ENCODE measurements at places on chromosomes 4 and X.

DNA sequence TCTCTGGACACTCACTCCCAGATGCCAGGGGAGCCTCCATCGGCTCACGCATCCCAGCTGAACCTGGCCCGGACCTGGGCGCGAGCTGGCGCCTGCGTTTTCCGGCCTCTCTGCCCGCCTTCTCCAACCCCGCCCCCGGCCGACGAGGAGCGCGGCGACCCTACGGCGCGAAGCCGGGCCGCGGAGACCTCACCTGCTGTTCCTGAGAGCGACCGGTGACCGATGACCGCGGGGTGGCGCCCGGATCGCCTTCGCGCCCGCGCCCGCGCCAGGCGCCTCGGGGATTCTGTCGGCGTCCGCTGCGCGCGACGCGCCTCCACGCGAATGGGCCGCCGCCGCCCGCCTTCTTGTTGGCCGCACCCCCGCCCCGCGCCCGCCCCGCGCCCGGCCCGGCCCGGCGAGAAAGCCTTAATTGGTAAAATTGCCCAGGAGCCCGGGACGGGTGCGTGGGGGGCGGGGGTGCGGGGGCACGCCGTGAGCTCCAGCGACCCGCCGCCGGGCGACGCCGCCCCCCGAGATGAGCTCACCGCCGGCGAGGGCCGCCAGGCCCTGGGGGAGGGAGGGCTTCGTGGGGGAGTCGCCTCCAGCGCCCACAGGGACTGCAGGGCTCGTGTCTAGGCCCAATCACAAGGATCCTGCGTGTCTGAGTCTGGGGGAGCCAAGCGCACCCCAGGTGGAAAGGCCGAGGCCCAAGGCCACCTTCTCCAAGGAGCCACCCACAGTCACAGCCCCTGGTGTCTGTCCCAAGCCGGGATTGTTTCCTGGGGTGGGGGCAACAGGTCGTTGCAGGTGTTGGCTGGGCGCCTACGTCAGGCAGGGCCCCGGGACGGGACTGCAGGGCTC lies at the start of gene FLNA:
Gene FLNA (minus strand): TSS at position 322 of the 843 bp plus-strand sequence. CDS start 3,389 bp downstream, outside the sequence.
- peak; percentile 43 for DNase-seq

- DNase-seq, result no peak
Measured at GRCh38 chr4:70192895-70193294, 2.6 kb upstream of the ODAM start.

- no peak for DNase-seq
Measured at GRCh38 chr4:112513971-112514646, 1.9 kb downstream of the NEUROG2 start.

DNA sequence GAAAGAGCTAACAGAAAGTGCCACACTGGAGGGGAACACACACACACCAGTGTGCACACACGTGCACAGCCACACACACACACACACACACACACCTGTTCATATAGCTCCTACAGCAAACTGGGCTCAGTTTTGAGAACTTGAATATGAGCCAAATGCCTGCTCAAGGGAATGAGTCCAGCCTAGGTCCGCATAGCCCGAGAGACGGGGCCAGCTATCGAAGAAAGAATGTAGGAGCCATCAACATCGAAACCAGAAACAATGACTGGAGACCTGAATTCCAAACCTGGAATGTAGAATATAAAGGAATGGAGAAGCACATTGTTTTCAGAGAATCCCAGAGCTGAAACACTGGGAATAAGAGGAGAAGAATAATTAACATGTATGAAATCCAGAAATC lies 37.6 kb upstream of the ERVMER34-1 start:
- no peak for DNase-seq

DNA sequence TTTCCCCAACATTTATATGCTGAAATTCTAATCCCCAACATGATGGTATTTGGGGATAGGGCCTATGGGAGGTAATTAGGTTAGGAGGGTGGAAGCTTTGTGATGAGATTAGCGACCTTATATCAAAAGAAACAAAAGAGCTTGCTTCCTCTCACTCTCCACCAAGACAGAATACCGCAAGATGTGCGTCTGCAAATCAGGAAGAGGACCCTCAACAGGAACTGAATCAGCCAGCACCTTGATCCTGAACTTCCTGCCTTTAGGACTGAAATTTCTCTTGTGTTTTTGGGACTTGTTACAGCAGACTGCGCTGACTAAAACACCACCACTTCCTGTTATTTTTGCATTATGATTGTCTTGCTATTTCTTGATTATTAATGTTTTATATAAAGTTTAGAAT lies 1889.4 kb downstream of the C4orf33 start:
- DNase-seq, result no peak

- DNase-seq, result no peak
Measured at GRCh38 chrX:128807367-128807766, 715.9 kb downstream of the SMARCA1 start.

DNA sequence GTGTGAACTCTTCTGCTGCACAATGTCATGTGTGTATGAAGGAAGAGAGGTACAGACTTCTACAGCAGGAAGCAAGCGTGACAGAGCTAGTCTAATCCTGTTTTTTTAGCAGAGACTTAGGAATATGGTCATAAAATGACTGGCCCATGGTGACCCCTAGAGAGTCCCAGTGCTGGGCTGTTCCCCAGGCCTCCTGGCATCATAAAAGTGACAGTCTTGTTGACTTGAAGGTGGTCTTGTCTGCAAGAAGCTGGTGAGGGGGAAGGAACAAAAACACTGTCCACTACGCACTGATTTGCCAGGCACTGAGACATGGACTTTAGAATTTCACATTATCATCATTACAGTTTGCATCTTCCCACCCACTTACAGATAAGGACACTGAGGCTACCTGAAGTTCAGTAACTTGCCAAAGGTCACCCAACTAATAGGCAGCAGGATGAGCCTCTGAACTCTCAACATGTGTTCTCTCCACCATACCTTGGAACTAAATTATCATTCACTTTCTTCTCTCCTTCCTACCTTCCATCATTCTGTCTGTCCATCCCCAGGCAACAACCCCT lies 63.0 kb downstream of the HADH start:
- DNase-seq, result no peak

DNA sequence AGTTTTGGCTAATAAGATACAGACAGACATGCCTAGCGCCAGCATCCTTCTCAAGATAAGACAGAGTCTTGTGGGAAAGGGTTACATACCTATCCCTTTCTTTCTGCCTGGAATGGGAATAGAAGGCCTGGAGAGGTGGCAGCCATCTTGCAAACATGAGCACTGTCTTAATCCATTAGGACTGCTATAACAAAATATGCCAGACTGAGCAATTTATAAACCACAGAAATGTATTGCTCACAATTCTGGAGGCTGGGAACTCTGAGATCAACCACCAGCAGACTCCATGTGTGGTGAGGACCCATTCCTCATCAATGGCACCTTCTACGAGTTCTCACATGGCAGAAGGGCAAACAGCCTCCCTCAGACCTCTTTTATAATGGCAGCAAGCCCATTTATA lies 26.5 kb upstream of the NEIL3 start:
- no peak for DNase-seq

GRCh38 chr4:19386786-19387185 lies 864.9 kb upstream of the SLIT2 start:
- no peak for DNase-seq

DNA sequence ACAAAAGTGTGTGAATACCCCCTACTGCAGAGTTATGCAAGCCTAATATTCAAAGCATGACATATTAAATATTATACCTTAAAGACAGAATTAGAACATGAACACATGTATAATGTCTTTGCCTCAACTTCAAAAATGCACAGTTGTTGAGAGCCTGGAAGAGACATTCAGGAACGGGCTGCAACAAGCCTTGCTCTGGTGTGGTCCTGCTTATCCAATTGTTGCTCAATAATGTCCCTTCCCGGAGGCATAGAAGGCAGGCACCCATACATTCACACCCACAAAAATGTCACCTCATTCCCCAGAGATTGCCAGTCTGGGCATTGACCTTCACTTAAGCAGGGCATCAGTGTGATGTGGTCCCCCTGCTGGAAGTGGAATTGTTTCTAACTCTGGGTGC lies 238.8 kb downstream of the CBR4 start:
- DNase-seq, result no peak

- no peak for DNase-seq
Measured at GRCh38 chrX:39750256-39750790, 347.4 kb downstream of the BCOR start.

DNA sequence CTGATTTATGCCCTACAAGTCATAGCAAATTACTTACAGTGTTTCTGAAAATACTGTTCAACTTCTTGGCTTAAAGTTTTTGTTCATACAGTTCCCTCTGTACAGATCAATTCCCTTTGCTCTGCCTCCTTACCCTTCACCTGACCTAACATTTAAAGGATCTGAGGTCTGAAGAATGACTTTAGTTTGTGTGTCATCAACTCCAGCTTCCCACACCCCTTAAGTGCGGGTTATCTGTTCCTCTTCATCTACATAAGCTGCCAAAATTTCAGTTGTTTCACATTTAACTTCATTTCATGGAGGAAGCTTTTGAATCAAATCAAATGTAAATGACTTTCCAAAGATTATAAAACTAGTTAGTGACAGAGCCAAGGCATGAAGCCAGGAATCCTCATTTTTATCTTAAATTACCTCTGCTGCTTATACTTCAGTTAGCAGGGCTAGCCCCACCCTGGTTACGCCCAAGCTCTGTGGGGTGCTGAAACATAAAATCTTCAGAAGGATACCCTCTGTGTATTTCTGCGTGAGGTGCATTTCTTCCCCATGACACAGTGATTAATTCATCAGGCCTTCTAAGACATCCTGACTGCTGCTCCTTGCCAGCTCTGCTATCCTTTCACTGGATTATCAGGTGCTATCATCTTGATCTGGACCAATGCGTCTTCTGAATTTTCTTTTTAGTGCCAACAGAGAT lies 16.5 kb downstream of the CXCL1 start:
- DNase-seq, result no peak

Measured in BE2C (cell line).